Stimulated activated CD8-positive, alpha-beta memory T cell treated with anti-CD3 and anti-CD28 coated beads, Interleukin-7, amount 100 ng/mL, for 4 hours (primary cell): ENCODE measurements at places on chromosomes 16 and 17.

DNA sequence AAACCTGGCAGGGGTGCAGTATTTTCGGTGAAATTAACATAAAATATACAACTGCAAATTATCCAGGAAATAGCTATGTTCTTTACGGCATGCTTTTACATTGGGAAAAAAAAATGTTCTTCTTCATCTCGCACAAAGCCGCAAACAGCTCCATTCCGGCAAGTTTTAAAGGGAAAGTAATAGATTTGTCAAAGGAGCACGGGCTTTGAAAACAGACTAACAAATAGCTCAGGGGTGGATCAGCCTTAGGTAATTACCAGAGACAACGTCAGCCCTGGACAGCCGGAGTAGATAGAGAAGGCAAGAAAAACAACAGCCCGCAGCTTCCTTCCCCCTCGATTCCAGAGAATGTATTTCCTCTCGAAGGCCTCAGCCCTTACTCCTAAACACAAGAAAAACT lies 222.5 kb downstream of the C16orf78 start:
- DNase-seq: no peak

DNA sequence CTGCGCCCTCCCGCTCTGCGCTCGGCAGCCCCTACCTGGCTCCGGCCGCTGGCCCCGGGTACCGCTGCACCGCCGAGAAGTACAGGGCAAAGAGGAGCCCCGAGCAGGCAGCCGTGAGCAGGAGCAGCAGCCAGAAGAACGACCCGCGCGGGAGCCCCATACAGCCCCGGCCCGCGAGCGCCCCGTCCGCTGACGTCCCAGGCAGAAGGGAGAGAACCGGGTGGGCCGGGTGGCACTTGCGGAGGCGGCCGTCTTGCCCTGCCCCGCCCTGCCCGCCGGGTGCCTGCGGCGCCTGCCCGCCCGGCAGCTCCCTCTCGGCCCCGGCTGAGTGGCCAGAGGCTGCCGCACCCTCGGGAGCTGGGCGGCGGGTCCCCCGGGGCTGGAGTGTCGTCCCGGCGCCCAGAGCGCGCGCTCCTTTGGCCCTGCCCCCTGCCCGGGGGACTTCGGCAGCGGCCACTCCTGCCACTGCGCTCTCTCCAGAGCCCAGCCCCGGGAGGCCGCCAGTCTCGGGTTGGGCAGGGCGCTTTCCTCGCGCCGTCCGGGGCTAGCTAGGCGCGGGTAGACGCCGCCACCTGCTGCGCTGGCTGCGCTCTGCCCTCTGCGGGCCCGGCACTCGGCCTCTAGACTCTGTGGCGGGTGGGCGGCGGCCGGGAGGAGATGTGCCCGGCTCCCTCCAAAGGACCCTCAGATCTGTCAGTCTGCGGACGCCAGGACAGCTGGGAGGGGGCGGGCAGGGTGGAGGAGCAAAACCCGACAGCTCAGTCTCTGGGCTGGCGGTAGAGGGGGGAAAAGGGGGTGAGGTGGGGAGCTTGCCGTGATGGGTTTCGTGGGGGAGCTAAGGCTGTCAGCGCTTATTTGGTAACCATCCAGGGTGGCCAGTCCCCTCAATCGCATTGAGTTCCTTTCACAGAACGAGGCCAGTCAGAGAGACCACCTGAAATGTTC lies at the start of gene ST6GALNAC2:
TSS of gene ST6GALNAC2 (minus strand) at position 212 of the 945 bp plus-strand sequence. CDS start at position 160, 52 bp downstream.
- no peak for DNase-seq

- no peak for DNase-seq
Measured at GRCh38 chr17:75693500-75694481, 26.7 kb downstream of the SAP30BP start.

GRCh38 chr16:81731649-81732048 lies 47.4 kb upstream of the PLCG2 start:
- no peak for DNase-seq
